Astrocyte (in vitro differentiated cells and primary cell): ENCODE measurements at places on chromosomes 13 and 19.

DNA sequence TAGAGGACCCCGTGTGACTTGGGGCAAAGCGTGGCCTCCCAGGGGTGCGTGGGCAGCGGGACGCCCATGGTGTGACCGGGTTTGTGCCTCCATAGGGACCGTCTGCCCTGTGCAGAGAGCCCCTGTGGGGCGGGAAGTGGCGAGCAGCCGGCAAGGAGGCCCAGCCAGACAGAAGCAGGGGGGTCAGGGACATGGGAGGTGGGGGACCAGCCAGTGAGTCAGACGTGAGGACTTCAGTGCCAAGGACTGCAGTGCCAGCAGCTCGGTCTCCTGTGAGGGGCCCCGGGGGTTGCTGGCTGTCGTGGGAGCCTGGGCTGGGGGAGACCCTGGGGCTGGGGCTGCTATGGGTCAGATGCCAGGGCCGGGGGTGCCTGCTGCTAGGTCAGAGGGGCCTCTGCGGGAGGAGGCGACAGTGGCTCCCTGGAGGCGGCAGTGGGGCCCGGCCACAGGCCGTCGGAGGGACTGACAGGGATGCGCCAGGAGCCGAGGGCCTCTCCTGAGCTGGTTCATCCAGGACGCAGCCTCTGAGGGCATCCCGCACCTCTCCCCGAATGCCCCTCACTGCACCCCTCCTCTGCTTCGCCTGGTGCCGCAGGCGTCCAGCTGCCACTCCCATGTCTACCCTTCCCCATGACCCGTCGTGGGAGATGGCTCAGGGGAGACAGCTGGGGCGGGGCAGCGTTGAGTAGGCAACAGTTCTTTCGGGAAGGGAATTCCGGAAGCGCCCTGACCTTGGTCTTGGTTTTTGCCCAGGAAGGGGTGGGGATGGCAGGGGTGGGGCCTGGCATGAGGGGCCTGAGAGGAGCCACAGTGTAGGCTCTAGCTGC lies 80.0 kb downstream of the KDM4B start:
- peak; percentile 76 for DNase-seq

DNA sequence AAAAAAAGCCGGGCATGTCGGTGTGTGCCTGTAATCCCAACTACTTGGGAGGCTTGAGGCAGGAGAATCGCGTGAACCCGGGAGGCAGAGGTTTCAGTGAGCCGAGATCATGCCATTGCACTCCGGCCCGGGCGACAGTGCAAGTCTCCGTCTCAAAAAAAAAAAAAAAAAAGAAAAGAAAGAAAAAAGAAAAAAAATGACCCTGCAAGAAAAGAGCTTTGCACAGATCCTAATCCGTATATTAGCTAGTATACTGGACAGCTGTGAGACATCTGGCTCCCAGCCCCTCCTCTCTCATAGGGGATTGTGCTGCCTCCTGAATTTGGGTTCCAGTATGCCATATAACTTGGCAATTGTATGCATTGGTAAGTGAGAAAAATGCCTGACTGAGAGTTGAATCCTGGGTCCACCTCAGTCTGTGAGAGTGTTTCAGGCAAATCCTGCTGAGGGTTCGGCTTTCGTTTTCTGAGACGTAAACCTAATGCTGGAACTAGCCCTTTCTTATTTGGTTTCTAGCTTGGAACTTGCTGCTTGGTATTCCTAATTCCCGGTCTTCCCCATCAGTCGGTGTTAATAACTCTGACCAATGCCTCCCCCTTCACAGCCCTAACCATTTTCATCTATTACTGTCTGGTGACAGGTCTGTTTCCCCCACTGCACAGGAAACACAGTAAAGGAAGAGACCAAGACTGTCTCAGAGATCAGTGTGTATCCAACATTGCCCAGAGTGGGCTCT lies 1.3 kb upstream of the AKT2 start:
- DNase-seq, result no peak

DNA sequence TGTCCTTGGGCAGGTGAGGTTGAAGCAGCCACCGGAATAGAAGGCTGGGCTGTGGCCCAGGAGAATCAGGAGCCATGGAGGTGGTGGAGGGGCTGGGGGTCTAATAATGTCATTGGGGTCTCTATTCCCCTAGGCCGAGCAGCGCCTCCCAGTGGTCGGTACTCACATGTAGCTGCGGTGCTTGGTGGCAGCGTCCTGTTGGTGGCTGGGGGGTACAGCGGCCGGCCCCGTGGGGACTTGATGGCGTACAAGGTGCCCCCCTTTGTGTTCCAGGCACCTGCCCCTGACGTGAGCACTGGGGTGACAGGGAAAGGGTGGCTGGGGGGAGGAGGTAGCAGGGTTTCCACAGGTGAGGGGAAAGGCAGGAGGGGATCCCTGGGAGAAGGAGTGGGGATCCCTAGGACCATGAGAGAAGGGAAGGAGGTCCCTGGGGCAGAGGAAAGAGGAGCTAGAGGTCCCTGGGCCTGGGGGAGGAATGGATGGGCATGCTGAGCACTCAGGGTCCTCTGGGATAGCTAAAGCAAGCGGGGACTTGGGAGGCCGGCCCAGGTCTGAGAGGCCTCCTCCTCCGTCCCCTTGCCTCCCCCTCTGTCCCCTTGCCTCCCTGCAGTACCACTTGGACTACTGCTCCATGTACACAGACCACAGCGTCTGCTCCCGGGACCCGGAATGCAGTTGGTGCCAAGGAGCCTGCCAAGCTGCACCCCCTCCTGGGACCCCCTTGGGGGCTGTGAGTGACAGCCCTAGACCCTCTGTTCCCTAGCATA lies 18.1 kb downstream of the MEGF8 start:
- DNase-seq, result no peak

GRCh38 chr19:54523403-54523802 lies 20.8 kb downstream of the LAIR2 start:
- no peak for DNase-seq

- DNase-seq, result no peak
Measured at GRCh38 chr13:109996404-109996960, 210.1 kb upstream of the IRS2 start.

DNA sequence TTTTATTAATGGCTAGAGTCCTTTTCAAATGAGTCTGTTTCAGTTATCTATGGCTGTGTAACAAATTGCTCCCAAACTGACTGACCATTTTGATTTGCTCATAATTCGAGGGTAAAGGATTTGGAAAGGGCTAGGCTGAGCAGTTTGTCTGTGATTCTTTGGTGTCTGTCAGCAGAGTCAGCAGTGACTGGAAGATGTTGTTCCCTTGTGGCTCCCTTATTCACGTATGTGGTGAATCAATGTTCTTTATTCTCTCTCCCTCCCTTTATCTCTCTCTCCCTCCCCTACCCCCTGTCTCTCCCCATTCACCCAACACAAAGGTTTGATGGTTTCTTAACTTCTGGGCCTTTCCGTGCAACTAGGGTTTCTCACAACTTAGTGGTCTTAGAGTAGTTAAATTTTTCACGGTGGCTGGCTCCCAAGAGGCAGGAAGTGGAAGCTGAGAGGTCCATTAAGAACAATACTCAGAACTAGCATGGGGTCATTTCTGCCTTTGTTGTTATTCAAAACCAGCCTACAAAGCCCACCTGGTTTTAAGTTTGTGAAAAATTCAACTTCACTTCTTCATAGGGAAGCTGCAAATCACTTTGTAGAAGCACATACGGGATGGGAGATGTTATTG lies 772.5 kb upstream of the SLITRK1 start:
- no peak for DNase-seq

DNA sequence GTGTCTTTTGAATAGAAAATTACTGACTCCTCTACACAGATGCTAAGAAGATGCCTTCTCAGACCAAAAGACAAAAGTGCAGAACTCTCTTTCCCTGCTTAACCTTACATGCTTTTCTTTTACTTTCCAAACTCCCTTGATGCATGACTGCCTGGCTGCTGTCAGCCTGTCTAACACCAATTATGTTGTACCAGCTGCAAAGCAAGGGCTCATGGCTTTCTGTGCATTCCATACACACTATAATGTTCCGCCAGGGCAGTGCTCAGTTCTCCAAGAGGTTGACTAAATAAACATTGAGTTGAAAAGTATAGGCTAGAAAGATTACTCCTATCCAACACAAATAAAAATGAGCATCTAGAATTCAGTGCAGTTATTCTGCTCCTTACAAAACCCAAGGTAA lies 330.4 kb upstream of the NBEA start:
- DNase-seq, result peak; percentile 42

- DNase-seq, result peak; percentile 22
Measured at GRCh38 chr19:38559428-38560401, 58.0 kb downstream of the MAP4K1 start.

- DNase-seq, result no peak
Measured at GRCh38 chr19:29636553-29637360, 28.5 kb upstream of the PLEKHF1 start.

DNA sequence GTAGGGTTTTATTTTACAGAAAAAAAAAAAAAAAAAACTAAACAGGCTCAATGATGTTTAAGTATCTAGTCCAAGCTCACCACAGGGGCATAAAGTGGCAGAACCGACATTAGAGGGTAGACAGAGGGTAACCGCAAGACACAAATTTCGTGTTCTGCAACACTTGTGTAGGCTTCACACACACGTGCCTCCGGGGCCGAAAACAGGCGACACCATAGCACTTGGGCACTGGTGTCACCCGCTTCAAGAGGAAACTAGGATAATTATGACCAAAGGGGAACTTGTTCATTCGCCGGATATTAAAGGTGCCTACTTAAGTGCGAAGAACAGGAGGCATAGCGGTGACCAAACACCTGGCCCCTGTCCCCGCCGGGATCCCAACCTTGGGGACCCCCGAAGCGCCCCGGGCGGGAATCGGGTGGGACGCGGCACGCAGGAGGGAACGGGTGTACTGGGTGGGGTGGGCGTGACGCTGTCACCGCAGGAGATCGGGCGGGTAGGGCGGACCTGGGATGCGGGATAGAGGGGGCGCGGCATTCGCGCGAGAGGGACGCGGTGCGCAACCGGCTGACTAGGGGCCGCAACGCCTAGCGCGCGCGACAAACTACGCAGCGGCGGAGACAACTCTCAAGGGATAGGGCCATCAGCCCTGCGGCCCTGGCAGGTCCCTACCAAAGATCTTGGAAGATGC lies 558 bp downstream of the MZT1 start:
- DNase-seq, result no peak

DNA sequence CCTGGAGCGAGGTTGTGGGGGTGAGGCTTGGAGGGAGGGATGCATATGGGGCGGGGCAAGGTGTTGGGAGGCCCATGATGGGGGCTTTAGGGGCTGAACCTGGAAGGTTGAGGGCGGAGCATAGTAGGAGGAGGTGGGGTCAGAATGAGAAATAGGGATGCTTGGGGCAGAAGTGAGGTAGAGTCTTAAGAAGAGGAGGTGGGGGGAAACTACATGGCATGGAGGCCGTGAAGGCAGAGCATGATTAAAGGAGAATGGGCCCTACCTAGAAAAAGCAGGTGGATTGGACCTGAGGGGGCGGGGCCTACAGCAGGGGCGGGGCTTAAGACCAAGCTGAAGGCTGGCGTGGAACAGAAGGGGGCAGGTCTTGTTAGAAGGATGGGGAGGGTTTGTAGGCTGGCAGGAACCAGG lies 799 bp downstream of the NR1H2 start:
- DNase-seq, result no peak

DNA sequence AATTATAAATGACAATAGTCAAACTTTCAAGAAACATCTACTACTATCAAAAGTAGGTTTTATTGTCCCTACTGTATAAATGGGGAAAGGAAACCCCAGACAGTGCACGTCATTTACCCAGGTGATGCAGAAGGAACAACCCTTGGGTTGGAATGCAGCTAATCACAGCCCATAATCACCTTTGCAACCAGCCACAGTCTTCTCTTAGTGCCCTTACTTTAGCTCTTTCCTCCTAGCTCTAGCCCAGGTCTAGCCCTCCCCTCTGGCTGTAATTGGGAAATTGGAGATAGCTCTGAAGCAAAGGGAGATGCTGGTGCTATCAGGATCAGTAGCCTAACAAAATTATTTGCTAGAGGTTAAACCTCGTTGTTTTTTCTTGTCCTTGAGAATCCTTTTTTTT lies 25.5 kb upstream of the TSC22D1 start:
- DNase-seq, result no peak

GRCh38 chr19:16441661-16442162 lies 30.1 kb downstream of the EPS15L1 start:
- no peak for DNase-seq

- no peak for DNase-seq
Measured at GRCh38 chr19:50992666-50993035, 8.8 kb downstream of the KLK8 start.

DNA sequence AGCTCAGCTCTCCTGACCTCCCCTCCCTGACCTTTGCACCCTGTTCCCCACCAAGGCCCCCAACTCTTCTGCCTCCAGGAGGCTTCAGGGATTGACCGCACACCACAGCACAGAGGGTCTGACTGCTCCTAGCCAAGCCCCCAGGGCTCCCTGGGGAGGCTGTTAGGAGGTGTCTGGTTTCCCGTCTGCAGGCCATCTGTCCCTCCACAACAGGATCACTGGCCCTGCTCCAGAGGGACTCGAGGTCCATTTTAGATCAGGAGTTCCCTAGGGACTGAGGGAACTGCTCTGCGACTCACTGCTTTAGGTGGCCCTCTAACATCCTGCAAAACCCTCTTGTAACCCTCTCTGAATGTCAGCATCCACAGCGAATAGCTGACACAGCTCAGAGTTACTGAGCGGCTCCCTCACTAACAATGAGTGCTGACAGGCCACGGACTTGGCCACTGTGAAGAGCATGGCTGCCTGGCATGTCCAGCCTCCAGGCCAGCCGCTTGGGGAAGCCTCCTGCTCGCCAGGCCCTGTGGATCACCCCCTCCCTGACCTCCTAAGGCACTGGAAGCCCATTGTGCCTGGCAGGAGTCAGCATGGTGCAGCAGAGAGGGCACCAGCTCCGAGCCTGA lies 17.7 kb downstream of the GRIK5 start:
- DNase-seq, result no peak

- DNase-seq, result peak; percentile 43
Measured at GRCh38 chr19:4066682-4067395, at the start of gene ZBTB7A. ZBTB7A (minus strand) TSS chr19:4066899; CDS start chr19:4055232, 11,667 bp downstream.
